Hepatocyte (in vitro differentiated cells): ENCODE measurements at places on chromosomes 7 and 10. TPM values are rescaled to one million over a fixed set of nuclear protein-coding genes. Genes with fewer than 3 reads are reported as not detected.

DNA sequence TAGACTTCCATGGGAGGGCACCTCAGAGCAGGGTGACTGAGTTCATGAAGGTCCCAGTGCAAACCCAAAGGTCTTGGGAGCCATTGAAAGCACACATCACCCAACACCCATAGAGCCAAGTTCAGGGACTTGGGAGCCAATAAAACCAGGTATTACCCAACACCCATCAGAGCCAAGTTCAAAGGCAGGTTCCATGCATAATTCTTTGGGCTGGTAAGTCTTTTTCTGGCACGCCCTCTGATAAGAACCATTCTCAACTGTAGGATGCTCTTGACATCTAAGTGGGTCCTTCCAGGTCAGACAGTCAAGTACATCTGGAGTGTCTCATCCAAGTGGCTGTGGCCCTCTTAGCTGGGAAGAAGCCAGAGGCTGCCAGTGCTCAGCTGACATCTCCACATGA is 63.2 kb downstream of the EBF3 start:
- DNase-seq = no peak

DNA sequence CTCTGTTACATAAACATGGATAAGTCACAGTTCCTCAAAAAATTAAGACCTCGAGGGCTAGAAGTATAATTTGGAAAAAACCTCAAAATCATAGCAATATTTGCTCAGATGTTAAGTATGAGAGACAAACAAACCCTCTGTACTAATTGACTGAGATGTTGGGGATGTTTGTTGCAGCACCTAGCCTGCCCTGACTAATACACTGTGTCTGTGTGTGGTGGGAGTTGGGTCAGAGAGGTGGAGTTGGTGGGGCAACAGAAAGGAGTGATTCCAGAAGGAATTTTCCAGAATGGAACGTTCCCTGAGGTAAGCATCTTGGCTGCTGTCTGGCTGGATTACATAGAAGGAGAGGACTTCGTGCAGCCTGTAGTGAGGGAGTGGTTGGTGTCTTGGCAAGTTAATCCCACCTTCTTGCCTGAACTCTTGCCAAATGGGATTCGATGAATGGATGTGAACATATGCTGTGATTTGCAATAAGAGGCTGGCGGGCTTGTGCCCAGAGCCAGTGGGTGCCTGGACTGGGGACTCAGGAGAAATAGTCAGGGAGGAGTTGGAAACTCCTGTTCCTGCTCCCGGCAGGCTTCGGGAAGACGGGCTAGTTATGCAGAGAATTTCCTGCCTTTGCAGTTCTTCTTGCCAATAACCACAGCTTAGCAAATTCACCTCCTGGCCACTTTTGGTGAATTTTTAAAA is 9.3 kb upstream of the FAM180A start:
- DNase-seq = no peak

- DNase-seq = no peak
These were observed 169.3 kb downstream of the AMPH start for GRCh38 chr7:38461887-38462286.

DNA sequence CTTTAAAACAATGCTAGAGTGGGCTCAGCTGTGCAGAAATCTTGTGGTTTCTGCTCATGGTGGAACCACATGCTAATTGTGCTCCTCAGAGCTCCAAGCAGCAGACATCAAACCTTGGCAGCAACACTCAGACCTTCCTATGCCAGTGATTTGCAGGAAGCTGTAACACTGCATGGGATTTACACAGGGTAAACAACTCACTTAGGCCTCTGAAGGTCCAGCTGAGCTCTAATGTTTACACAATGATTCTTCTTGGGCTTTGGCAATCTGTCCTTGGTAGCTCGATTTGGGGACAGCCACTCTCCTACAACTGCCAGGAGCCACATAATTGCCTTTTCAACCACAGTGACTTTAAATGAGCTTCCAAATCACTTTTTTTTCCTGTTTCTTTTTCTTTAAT is 97.7 kb upstream of the PDLIM1 start:
- DNase-seq = peak; percentile 52

- DNase-seq = no peak
These were observed 174.7 kb upstream of the LYZL1 start for GRCh38 chr10:29114141-29114540.

DNA sequence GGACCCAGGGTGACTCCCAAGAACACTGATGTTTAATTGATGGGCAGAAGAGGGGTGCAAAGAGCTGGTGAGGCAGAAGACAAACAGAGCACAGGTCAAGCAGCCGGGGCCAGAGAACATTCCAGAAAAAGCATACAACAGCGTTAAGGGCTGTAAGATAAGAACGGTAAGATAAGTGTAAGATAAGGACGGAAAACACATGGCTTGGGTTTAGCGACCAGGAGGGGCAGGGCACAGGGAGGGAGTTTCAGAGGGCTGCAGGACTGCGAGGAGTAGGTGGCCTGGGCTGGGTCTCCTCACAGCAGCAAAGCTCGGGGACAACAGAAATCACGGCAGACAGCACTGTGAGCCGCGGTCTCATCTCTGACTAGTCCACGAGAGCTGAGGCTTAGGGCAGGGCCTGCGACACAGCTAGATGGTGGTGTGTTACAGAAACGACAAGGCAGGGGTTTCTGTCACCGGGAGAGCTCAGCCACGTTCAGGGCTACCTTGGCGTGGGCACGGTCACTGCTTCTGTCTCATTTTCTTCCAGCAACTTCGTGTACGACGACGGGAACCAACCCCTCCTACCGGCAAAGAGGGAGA is 24.6 kb downstream of the BRI3 start:
- DNase-seq = no peak

Gene RSBN1L
- total RNA-seq = 14.8 and 19.2 TPM in 2 replicates

Gene GDI2
- total RNA-seq = 361 and 362 TPM in 2 replicates

Gene ADAP1
- 25.8 and 35.7 TPM in 2 replicates for total RNA-seq

Gene CPN1
- total RNA-seq = 2.8 and 3.8 TPM in 2 replicates

Gene TEX47
- not detected in 2 replicates for total RNA-seq
